ENCODE measurements at places on chromosomes 5 and 9. TPM values are rescaled to one million over a fixed set of nuclear protein-coding genes. Genes with fewer than 3 reads are reported as not detected.

DNA sequence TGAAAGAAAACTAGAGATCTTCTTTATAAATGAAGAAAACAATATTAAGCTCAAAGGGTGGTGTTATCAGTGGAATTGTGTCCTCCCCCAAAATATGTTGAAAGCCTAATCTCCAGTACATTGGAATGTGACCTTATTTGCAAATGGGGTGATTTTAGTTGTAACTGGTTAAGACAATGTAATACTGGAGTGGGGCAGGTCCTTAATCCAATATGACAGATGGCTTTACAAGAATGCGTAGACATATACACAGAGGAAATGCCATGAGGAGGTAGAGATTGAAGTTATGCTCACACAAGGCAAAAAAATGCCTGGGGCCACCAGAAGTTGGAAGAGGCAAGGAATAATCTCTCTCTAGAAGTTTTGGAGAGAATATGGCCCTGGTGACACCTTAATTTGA lies 13.7 kb upstream of the TRIM32 start:
- no peak for DNase-seq

DNA sequence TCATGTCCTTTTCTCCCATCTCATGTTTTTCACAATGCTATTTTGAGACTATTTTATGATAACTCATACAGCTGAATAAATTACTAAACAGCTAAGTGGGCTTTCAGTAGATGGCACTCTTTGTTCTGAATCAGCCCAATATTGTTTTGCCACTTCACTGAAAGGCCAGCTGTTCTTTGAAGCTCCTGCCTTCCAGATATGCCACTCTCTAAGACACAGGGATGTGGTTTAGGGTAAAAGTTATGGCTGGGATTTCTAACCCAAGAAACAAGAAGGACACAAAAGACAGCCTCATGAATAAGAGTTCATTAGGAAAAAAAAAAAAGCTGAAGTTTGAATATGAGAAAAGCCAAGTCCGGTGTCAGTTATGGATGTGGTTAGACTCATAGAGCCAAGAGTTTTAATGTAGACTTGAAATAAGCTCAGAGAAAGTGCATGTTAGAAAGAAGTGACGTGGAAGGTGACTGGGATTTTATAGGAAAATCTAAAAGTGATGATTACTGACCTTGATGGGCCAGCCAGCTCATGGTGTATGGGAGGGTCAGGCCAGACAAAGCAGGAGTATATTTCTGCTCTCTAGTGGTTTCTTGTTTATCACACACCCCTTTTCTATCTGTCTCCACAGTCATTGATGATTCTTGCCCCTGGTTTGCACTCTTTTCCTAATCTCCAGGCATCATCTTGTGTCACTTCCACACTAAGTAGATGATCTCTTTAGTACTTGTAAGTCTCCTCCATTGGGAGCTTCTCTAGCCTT lies 488.5 kb downstream of the NR2F1-AS1 start:
- peak; percentile 50 for DNase-seq

DNA sequence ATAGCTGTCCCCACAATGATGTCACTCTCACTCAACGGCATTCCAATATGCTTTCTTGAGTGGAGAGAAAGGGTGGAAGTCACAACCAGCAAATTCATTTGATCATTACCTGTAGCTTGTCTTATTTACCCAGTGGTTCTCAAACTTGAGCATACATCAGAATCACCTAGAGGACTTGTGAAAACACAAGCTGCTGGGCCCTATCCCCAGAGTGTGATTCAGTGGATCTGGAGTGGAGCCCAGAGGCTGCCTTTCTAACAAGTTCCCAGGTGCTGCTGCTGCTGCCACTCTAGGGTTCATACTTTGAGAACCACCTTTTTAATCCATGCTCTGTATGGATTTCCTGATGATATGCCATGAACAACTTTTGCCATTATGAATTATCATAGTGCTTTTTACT lies 94.7 kb downstream of the KLHL3 start:
- DNase-seq: no peak

GRCh38 chr9:99253772-99254431 lies 31.8 kb downstream of the SEC61B start:
- no peak for DNase-seq

- no peak for DNase-seq
Observed at GRCh38 chr5:181212934-181213333, 7.9 kb upstream of the TRIM7 start.

GRCh38 chr9:93099551-93100275 lies 3.7 kb downstream of the CARD19 start:
- DNase-seq: no peak

Gene ZNF462
- 13.7 TPM for total RNA-seq

Gene ADAMTS19
- under 0.01 TPM for total RNA-seq

Gene PCDHA4
- total RNA-seq: not detected

Data from glomerular endothelial cell (primary cell).